Osteoblast (primary cell): ENCODE measurements at places on chromosomes 16 and 17. TPM values are rescaled to one million over a fixed set of nuclear protein-coding genes. Genes with fewer than 3 reads are reported as not detected.

DNA sequence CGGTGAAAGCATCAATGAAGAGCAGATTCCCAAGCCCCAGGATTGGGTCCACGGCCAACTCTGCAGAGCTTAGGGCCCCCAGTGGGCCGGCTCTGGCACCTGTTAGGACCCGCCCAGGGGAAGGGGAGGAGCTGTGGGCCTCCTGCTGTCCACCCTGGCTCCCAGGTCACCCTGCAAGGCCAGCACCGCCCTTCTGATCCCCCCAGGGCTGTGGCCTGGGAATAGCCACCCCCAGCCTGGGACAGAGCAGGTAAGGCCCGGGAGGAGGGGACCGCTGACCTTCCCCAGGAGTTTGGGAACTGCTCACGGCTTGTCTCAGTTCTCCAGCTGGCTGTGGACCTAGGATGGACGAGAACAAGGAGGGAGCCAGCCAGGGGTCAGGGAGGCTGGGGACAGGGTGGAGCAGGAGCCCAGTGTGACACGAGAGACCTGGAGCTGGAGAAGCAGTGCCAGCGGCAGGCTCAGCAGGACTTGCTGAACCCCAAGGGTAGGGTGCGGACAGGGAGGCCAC, 39.3 kb upstream of the SLC38A10 start:
- H3K36me3 ChIP-seq: no peaks in the 10 kb centered on the region
- no peak overlapping the region for H3K27ac ChIP-seq
- H3K4me1 ChIP-seq: peaks cover 4% of the 10 kb centered on the region

TAT gene
- total RNA-seq: under 0.01 TPM in 1 of 2 replicates, not detected in the other

DNA sequence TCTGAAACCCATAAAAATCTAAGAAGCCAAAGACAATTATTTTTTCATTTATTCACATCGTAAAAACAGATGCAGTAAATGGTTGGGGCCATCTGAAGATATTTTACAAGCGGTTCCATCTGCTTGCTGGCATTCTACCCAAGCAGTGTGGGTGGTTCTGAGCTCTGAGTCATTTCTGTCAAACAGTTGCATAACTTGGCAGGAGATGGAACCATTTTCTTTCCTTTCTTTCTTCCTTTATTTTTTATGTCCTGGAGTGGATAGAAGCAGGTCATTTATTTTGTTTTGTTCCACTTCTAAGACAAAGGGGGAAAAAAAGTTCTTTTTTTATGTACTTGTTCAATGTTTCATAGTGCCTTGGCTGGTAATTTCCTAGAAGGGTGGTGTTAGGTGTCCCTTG, 1151.9 kb upstream of the GOT2 start:
- H3K4me3 ChIP-seq: no peak overlapping the region
- peaks cover 16% of the 10 kb centered on the region for H3K4me1 ChIP-seq

DNA sequence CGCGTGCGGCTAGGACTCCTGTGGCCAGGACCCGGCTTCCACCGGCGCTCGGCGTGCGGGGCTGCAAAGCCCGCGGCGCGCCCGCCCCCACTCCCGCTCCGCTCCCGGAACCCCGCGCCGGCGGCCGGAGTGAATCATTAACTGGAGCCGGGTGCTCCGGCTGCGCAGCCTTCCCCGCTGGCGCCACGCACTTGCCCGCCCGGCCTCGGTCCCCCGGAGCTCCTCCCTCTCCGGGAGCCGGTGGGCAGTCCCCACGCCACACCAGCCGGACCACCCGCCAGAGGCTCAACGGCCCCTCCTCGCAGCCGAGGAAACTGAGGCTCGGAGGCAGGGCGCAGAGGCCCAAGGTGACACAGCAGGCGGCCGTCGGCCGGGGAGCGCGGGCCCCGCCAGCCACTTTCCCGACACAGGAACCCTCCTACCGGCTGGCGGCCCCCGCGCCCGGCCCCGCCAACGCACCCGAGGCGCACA, 580 bp downstream of the BCAR1 start:
- H3K36me3 ChIP-seq: peaks cover 7% of the 10 kb centered on the region
- H3K27ac ChIP-seq: peak overlapping the region; percentile 99
- peak overlapping the region; percentile 92 for H3K4me3 ChIP-seq
- peak; percentile 99 for DNase-seq
- H3K27me3 ChIP-seq: no peaks in the 10 kb centered on the region

FOXN1 gene
- total RNA-seq: not detected in 2 replicates

DNA sequence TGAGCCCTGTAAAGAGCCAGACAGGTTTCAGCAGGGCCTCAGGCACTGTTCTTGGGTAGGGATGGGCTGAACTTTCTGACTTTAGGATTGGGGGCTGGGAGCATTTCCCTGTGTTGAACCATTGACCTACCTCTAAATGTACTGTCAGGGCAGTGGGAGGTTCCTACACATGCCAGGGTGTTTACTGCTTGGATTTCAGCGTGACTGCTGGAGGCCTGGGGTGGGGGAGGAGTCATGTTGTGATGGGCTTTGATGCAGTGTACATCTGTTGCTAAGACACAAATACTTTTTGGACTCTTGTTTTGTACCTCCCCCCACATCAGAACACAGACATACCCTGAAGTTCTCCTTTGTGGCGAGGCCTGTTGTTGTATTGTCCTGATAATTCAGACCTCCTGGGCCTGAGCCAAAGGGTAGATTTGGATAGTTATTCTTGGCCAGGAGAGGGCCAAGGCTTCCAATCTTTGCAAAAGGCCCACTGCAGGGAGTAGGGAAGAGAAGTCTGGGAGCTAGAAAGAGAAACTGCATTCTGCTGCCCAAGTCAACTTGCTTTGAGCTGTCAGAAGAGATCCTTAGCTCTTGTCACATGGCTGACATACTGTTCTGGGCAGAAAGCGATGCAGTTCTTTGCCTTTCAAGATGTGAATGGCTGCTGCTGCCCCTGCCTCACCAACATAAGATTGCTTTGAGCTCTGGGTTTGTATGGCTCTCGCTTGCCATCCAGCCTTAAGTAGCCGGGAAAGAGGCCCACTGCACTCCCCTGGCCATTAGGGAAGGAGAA, 3.7 kb downstream of the NFE2L1 start:
- peaks cover 26% of the 10 kb centered on the region for H3K36me3 ChIP-seq
- peaks cover 65% of the 10 kb centered on the region for H3K4me1 ChIP-seq
- peak; percentile 92 for DNase-seq

DNA sequence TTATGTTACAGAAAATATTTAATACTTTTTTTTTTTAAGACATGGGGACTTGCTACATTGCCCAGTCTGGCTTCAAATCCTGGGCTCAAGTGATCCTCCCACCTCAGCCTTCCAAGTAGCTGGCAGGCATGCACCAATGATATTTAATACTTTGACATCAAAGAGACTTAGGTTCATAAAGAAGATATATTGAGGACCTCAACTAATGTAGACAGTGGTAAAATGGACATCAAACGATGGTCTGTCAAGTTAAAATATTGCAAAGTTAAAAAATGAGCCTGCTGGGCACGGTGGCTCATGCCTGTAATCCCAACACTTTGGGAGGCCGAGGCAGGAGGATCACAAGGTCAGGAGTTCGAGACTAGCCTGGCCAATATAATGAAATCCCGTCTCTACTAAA, 8.7 kb downstream of the TEFM start:
- no peaks in the 10 kb centered on the region for H3K4me1 ChIP-seq
- peaks cover 33% of the 10 kb centered on the region for H3K36me3 ChIP-seq
- H3K4me3 ChIP-seq: no peak overlapping the region
- no peak for DNase-seq

- no peaks in the 10 kb centered on the region for H3K27me3 ChIP-seq
- peak overlapping the region; percentile 13 for H3K4me3 ChIP-seq
- H3K27ac ChIP-seq: peak overlapping the region; percentile 54
- peaks cover 27% of the 10 kb centered on the region for H3K4me1 ChIP-seq
- peak; percentile 95 for DNase-seq
- H3K36me3 ChIP-seq: no peaks in the 10 kb centered on the region
These were observed 41.8 kb upstream of the ARL4D start for GRCh38 chr17:43356999-43357398.

DNA sequence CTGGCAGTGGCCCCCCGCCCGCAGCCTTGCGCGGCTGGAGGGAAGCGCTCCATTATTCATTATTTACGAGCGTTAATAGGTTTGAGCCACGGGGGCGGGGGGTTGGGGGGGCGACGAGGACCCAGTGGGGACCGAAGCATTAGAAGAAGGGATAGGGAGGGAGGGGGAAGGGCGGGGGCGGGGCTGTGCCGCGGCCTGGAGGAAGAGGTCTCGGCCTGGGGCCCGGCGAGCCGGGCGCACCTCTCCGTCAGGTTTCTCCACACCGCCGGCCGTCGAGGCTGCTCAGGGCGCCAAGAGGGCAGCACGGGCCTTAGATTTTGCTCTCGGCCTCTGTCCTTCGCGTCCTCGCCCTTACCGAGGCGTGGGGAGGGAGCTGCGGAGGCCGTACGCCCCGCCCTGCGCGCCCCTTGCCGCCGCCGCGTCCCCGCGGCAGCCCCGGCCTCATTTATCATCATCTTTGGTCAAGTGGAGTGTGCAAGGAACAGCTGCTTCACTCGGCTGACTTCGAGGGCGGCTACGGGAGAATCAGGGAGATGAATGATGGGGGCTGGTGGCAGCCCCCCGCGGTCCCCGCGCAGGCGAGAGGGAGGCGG, 54.2 kb downstream of the SREBF1 start:
- DNase-seq: no peak
- peaks cover 22% of the 10 kb centered on the region for H3K4me1 ChIP-seq
- H3K27me3 ChIP-seq: no peaks in the 10 kb centered on the region
- H3K4me3 ChIP-seq: peak overlapping the region; percentile 67

DNA sequence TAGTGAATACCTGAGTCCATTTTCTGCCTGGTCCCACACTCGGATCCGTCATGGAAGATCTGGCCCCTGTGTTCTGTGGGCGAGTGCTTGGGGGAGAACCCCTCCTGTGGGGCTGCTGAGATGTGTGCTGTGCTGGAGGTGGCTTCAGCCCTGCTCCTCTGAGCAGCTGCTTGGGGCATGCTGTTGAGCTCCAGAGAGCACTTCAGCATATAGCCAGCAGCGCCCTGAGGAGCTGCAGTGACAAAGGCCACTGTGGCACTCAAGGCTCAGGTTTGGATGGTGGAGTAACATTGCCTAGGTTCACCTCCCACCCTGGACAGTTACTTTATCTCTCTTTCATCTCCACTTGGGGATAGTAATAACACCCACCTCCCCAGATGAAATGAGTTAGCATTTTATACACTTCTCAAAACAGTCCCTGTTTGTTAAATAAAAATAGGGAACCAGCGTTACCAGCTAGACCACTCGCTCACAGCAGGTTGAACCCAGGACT, 75.3 kb downstream of the KSR1 start:
- DNase-seq: no peak
- no peak overlapping the region for H3K27ac ChIP-seq
- peaks cover 12% of the 10 kb centered on the region for H3K4me1 ChIP-seq
- no peaks in the 10 kb centered on the region for H3K36me3 ChIP-seq
- H3K27me3 ChIP-seq: no peaks in the 10 kb centered on the region
- H3K4me3 ChIP-seq: no peak overlapping the region

HBM gene
- not detected in 2 replicates for total RNA-seq

- no peaks in the 10 kb centered on the region for H3K4me1 ChIP-seq
- H3K36me3 ChIP-seq: no peaks in the 10 kb centered on the region
- peaks cover 98% of the 10 kb centered on the region for H3K27me3 ChIP-seq
- H3K27ac ChIP-seq: no peak overlapping the region
- H3K4me3 ChIP-seq: no peak overlapping the region
- peak; percentile 100 for DNase-seq
These were observed 3.3 kb upstream of the HOXB8 start for GRCh38 chr17:48618256-48618896.

DNA sequence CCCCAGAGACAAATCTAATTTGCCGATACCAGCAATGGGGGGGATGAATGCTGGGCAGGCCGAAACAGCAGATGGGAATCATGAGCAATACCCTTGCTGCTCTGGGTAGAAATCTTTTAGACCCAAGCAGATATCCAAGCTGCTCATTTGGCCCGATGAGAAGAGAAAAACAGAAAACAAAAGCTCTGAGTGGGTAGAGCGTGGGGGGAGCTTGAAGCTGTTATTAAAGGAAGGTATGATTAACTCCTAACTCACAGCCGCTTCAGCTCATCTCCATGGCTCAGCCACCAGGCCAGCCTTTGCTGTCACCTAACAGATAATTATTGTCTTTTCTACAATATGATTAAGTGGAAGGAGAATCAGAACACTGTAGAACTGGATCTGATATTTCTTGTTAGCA, 58.3 kb downstream of the VPS35L start:
- H3K27ac ChIP-seq: no peak overlapping the region
- H3K4me1 ChIP-seq: no peaks in the 10 kb centered on the region
- no peak for DNase-seq
- no peaks in the 10 kb centered on the region for H3K27me3 ChIP-seq
- peaks cover 39% of the 10 kb centered on the region for H3K36me3 ChIP-seq
- H3K4me3 ChIP-seq: no peak overlapping the region
